ENCODE measurements at places on chromosomes 5 and 9.
A peak's percentile ranks its signal among the peaks of the same experiment; 100 is the strongest.

DNA sequence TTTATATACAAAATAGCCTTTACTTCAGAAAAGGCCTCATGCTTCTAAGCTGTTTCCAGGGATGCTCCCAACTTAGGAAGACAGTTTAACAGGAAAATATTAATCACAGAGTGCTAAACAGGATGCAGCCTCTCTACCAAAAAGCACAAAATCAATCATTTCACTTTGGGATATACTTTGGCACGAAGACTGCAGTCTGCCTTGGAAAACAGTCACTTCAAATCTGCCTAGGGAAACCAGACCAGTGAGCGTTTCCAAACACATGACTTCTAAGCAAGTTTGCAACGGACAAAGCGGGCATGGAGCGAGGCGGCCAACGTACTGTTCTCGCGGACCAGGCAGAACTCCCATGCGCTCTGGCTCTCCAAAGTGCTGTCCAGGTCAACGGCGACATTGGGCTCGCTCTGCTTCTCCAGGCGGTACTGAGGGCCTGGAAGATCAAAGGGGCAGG lies 201.0 kb downstream of the MAPKAP1 start:
- no peak for DNase-seq

DNA sequence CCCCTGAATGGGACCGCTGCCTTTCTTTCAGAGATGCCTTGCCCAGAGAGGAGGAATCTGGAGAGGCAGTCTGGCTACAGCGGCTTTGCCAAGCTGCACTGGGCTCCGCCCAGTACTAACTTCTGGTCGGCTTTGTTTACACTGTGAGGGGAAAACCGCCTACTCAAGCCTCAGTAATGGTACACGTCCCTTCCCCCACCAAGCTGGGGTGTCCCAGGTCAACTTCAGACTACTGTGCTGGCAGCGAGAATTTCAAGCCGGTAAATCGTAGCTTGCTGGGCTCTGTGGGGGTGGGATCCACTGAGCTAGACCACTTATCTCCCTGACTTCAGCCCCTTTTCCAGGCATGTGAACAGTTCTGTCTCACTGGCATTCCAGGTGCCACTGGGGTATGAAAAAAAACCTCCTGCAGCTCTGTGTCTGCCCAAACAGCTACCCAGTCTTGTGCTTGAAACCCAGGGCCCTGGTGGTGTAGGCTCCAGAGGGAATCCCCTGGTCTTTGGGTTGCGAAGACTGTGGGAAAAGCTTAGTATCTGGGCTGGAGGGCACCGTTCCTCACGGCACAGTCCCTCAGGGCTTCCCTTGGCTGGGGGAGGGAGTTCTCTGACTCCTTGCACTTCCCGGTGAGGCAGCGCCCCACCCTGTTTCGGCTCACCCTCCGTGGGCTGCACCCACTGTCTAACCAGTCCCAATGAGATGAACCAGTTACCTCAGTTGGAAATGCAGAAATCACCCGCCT lies 171.2 kb downstream of the CWC27 start:
- no peak for DNase-seq

DNA sequence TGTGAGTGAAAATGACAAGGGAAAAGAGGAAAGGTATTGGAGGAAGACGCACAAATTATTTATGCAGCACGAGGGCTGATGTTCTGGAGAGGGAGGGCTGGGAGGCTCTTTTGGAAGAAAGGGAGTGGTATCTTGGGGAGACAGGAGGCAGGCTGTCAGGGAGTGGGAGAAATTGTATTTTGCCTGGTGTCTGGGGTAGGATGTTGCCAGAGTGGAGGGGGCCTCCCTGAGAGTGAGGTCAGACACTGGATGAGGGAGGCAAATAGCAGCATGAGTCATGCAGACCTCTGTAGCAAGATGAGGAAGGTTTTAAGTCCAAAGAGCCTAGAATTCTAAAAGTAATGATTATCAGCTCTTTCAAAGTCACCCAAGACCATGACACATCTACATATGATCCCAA lies 158.0 kb downstream of the DMRT2 start:
- DNase-seq, result no peak

DNA sequence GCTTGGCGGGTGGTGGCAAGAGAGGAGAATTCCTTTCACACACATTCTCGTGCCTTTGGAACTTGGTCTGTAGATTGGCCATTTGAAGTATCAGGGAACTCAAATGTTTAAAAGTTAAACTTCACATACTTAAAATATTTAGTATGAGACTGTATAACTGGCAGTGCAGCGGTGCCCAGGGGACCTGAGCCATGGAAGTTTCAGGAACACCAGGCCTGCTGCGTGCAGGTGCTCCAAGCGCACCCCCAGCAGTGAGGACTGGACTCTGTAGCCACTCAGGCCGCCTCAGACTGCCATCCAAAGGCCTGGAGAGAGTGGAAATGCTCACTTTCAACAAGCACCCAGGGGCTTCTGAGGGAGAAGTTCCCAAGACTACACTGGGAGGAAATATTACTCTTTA lies 273.5 kb upstream of the IRX2 start:
- DNase-seq, result no peak

- DNase-seq, result peak; percentile 40
Measured at GRCh38 chr9:104091116-104091515, 3.0 kb upstream of the SMC2 start.

GRCh38 chr5:54717870-54718269 lies 200.3 kb downstream of the SNX18 start:
- no peak for DNase-seq

DNA sequence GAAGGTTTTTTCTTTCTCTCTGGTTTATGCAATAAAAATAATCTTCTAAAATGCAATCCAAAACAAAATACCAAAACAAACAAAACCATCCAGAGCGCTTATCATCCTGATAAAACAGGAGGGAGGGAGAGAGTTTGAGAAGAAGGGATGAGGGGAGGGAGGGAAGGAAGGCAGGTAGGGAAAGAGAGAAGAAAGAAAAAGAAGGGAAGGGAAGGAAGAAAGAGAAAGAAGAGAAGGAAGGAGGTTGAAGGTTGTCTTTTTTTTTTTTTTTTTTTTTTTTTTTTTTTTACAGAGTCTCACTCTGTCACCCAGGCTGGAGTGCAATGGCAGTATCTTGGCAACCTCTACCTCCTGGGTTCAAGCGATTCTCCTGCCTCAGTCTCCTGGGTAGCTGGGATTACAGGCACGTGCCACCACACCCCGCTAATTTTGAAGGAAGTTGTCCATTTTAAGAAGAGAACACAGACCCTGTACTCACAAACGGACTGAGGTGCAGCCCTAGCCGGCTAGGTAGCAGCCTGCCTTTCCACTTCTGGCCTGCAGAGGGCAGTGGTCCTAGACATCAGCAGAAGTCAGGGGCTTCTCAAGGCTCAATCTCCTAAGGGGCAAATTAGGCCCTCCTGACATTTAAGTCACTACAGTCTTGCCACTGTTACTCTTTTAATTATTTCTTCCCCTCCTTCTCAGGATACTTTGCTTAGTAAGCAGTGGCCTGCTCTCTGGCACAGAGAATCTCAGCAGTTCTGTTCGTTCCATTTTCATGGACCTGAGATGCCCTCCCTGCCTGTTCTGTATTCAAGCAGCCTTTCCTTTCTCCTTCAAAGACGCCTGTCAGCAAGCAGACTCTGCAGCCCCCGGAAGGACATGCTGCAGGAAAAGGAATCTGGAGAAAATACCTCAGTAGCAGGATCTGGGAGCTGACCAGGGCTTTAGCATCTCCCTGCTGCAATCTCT lies 76.4 kb downstream of the EPB41L4B start:
- DNase-seq, result peak; percentile 65

GRCh38 chr9:1253064-1253979 lies 203.2 kb downstream of the DMRT2 start:
- no peak for DNase-seq

DNA sequence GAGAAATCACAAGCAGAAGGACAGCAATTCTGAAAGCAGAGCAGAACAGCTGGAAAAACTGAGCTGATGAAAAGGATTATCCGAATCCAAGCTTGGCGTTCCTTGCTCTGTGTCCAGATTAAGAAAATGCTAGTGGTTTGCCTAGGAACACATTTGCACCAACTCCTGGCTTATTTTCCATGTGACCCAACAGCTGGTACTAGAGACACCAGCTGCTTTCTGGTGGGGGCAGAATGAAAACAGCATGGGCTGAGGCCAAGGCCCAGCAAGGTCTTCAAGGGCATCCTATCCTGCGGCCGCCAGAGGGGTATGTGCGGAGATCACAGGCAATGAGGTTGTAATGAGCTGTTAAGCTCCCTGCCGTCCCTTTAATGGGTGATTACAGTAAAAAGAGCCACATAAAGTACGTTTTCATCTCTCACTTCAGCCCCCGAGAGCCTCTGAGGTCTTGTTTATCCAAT lies 131.5 kb downstream of the DOCK8 start:
- DNase-seq, result no peak

- no peak for DNase-seq
Measured at GRCh38 chr9:70535546-70536323, 121.3 kb upstream of the KLF9 start.

DNA sequence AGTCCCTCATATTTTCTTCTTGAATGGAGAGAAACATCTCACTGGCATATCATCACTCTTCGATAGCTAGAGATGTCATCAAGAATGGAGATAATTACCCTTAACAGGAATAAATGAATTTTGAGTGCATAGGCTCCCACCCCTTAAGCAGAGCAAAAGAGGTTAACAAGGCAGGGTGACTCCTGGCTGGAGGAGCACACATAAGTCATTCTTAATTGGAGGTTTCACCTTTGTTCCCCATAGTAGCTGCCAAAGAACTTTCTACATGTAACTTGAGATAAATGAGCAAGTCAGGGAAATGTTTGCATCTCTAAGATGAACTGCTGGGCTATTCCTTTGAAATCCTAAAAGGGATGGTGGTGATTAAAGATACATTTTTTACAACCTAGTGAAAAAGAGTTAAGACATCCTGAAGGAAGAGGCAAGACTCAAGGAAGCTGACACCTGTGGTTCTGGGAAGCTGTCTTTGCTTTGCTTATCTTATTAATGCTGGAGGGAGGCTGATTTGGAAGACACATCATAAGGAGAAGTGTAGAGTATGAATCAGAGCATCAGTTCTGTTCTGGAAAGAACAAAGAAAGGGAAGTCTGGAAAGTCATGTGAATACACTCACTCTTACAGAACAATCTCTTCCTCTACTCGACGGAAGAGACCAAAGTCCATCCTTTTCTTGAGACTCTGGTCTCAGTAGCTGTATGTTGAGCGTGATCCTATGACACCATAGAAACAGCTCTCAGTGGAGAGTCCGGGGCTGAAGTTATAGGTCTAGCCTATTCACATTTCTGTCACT lies 326.3 kb downstream of the OSTF1 start:
- DNase-seq, result no peak

- no peak for DNase-seq
Measured at GRCh38 chr5:132433141-132433540, 57.4 kb downstream of the IRF1 start.

- DNase-seq, result no peak
Measured at GRCh38 chr5:88778736-88779135, 104.2 kb downstream of the MEF2C start.

DNA sequence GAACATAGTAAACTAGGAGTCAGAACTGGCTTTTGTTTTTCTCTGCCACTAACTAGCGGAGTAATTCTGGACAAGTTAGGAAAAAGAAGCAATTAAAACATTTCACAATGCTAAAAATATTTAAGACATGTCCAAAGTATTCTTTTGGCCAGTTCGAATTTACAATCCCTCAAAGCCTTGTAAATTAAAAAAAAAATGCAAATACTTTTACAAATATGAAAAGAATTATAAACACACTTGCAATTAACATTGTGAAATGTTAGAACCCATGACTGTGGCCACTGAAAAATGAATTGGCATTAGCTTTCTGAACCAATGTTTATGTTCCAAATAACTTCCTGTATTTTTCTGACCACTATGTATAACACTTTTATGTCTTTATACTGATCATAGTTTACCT lies 2.2 kb downstream of the RAD1 start:
- no peak for DNase-seq

DNA sequence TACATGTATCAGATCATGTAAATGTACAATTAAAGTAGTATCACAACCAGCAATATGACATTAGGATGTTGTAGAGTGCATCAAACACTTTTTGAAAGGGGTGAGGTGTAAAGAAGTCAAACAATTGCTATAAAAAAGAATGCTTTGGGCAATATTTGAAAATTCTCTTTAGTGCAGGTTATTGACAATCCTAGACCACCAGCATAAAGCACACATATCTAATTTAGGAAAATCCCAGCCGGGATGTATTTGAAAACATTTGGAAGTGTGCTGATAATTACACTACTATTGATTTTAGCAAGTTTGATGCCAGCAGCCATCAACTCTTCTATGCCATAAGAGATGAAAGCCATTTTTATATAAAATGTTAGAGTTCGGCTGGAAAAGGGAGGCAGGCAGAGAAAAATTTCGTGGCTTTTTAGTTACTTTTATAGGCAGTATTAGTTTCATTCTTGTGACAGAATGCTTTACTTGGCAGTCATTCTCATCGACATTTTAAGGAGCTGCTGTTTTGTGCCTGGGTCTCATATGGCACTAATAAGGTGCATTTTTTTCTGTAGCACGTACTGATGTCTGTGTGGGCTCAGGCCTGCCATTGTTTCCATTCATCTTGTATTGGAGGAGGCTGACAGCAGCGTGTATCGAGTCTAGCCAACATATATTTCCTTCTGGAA lies 285.7 kb downstream of the AOPEP start:
- DNase-seq, result no peak

Data from NCI-H1930 (cell line).